Fibroblast of skin of scalp (primary cell): ENCODE measurements at places on chromosomes 3 and 15.
A peak's percentile ranks its signal among the peaks of the same experiment; 100 is the strongest.

- DNase-seq = no peak
Measured at GRCh38 chr15:31259562-31260252, 66.9 kb upstream of the KLF13 start.

DNA sequence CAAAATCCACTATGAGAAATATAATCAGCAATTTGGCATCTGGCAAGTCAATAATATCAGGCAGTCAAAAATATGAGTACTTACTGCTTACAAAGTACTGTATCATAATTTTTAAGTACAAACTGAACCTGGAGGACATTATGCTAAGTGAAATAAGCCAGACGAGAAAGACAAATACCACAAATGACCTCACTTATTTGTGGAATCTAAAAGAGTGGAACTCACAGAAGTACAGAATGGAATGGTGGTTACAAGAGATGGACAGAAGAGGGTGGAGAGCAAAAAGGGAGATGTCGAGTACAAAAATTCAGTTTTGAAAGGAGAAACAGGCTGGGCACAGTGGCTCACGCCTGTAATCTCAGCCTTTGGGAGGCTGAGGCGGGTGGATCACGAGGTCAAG is 12.4 kb downstream of the PCYT1A start:
- peak; percentile 20 for DNase-seq

DNA sequence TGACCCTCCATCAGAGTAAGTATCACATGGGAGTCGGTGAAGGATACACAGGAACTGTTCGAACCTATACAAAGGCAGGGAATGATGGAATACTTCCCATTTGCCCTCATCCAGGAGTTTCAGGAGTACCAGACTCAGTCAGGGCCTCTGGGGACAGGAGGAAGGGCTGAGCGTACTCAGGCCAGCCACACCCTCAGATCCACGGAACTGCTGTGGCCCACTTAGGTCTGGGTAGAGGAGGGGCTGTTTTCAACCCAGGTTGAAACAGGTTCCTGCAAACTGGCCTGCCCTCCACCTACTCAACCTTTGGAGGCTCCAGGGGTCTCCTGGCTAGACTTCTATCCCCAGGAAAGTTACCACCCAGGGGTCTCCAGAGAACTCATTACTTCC is 6.7 kb upstream of the IGDCC3 start:
- DNase-seq = no peak

DNA sequence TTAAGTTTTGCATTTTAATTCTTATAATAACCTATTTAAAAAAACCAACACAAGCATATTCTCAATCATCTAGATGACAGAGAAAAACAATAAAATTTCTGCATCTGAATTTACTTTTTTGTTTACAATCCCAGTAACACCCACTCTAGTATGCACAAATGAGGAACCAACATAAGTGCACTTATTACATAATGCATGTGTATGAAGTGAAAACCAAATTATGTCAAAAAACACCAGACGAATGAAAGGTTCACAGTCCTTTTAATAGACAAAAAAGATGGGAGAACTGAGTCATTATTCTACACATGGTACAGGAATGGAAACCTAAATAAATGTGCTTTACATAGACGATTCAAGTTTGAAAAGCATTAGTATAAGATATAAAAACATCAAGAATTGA is 91.7 kb downstream of the NR1I2 start:
- no peak for DNase-seq

GRCh38 chr3:88301273-88301995 is 151.7 kb downstream of the C3orf38 start:
- no peak for DNase-seq

DNA sequence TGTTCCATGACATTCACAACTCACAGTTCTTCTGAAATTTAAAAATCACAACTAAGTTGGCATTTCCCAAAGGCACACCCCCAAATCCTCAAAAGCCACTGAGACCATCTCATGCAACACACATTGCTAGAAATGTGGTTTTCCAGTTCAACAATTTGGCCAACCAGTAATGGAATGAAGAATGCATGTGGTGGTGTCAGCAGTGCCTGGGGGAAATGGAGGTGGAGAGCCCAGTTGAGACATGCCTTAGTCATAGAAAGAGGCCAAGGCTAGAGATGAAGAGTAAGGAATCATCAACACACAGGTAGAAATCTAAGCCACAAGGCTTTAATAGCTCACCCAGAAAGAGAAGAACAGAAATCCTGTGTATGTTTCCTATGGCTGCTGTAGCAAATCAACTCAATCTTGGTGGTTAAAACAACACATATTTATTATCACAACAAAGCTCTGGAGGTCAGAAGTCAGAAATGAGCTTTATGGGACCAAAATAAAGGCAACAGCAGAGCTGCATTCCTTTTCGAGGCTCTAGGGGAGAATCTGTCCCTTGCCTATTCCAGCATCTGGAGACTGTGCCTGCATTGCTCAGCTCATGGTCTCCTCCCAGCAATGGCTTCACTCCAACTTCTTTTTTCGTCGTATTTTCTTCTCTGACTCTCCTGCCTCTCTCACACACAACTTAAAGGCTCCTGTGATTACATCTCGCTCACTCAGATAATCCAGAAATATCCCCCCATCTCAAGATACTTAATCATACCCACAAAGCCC is 54.0 kb downstream of the SNTN start:
- DNase-seq = peak; percentile 54

DNA sequence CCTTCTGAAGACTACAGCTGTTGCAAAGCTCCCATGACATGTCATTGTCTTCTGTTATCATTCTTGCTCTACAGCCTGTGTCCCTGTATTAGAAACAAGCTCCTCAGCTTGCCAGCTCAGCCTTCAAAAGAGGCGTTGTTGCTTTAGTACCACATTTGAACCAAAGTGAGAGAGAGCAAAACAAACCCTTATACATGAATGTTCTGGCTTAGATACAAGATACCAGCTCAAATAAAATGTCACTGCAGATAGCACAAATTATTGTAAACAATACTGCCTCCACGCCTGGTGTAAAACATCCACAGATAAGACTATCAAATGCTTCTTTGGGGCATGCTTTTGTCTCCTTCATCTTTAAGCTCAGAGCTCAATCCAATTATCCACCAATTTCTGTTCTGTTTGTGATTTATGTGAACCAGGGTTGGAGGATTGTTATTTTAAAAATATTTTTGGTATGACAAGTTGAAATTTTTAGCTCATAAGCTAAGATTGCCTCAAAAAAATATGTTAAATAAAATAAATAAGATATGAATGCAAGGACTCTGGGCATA is 403.6 kb upstream of the CDIN1 start:
- DNase-seq = peak; percentile 84

GRCh38 chr15:31136607-31137328 is 35.2 kb upstream of the TRPM1 start:
- no peak for DNase-seq

- DNase-seq = peak; percentile 68
Measured at GRCh38 chr3:40546816-40547215, 22.1 kb downstream of the ZNF621 start.

DNA sequence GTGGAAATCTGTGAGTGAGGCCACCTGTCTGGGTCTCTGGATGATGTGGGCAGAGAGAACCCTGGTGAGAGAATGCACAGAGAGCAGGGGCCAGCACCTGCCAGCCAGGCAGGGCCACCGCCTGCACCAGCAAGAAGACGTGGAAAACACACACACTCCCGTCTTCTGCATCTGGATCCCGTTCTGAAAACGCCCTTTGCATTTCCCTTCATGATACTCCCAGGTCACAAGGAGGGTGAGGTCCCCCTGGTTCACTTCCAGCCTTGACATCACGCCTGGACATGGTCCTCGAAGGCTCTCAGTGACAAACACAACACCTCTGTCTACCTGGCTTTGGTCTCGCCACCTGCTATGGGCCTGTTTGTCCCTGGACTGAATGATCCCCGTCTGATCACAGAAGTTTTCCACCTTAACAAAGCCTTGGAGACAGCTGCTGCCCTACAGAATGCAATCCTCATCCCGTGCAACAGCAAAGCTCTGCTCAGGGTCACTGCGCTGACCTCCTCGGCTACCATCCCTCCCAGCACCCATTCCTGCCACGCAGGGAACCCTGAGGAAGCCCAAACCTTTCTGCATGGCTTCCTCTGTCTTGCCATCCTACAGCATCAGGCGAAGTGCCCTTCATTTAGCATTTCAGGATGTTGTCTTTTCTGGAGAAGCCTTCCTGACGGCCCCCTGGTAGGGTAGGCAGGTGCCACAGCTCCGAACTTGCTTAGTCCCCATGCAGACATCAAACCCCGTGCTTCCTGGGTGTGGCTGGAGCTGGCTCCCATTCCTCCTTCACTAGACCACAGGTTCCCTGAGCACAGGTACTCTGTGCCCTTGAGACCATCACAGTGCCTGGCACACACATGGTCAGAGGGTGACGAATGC is 122.5 kb downstream of the ATP10A start:
- DNase-seq = no peak

GRCh38 chr3:134441821-134442220 is 44.0 kb downstream of the ANAPC13 start:
- DNase-seq = no peak

DNA sequence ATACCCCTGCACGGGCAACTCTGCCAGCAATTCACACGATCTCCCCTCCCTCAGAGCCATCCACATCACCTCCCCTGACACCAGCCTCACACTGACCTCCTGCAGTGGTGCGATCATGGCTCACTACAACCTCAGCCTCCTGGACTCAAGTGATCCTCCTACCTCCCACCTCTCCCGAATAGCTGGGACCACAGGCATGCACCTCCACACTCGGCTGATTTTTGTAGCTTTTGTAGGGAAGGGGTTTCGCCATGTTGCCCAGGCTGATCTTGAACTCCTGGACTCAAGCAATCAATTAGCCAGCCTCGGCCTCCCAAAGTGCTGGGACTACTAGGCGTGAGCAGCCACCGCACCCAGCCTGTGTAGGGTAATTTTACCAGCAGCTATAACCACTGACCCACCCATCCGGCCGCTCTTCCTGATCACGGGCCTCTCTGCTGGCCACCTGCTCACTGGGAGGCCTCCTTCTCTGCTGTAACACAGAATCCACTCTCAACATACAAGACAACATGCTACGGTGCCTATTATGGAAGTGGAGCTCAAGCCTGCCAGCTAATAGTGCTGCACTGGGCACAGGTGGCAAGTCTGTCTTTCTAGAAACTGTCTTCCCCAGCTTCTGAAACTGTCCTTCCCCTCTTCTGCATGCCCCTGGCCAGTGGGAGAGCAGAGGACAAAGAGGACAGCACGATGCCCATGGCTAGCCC is 4.6 kb downstream of the GP9 start:
- no peak for DNase-seq

DNA sequence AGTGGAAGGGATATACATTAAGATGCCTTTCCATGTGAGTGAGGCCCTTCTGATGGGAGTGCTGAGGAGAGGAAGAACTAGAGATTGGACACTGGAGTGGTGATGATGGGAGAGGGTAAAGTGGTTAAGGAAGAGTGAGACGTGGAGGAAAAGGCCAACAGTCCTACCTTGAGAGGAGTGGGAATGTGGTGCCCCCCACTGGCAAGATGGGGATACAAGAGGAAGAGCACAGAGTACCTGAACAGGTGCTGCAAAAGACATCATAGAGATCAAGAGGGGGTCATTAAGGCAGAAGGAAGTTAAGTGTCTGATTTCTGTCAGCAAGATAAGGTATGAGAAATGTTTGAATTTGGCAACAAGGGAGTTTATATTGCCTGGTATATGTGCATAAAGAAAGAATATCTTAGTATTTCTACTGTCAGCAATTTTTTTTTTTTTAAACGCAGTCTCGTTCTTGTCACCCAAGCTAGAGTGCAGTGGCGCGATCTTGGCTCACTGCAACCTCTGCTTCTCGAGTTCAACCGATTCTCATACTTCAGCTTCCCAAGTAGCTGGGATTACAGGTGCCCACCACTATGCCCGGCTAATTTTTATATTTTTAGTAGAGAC is 34.0 kb downstream of the ARIH2 start:
- no peak for DNase-seq

GRCh38 chr3:195032106-195032759 is 238.7 kb downstream of the XXYLT1 start:
- DNase-seq = no peak

DNA sequence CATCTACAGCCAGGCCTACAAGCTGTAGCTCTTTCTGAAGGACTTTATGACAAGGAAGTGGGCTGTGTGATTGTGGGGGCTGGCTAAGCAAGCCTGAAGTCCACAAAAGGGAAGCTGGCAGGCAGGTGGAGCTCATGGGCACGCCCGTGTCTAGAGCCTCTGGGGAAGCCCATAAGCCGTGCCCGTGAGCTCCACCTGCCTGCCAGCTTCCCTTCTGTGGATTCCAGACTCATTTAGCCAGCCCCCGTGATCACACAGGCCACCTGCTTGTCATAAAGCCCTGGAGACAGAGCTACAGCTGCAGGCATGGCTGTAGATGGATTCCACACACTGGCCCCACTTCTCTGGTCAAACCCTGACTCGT is 15.2 kb downstream of the EFCC1 start:
- no peak for DNase-seq

DNA sequence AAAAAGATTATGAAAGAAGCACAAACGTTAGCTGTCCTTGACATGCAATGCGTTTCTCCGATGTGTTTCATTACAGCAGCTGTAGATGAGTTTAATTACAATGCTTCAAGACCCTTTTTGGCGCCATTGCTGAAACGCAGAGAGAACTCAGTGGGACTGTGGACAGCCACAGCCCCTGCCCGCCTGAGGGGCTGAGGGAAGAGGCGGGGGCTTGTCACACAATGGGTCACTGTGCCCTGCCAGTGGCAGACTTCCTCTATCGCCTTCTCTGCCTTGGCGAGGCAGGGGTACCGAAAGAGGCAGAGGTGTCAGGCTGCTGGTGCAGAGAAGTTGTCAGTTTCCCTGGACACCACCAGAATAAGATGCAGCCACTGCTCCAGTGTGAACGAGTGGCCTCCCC is 252.0 kb downstream of the NR2F2 start:
- no peak for DNase-seq

GRCh38 chr3:190886945-190887344 is 24.5 kb upstream of the GMNC start:
- no peak for DNase-seq

DNA sequence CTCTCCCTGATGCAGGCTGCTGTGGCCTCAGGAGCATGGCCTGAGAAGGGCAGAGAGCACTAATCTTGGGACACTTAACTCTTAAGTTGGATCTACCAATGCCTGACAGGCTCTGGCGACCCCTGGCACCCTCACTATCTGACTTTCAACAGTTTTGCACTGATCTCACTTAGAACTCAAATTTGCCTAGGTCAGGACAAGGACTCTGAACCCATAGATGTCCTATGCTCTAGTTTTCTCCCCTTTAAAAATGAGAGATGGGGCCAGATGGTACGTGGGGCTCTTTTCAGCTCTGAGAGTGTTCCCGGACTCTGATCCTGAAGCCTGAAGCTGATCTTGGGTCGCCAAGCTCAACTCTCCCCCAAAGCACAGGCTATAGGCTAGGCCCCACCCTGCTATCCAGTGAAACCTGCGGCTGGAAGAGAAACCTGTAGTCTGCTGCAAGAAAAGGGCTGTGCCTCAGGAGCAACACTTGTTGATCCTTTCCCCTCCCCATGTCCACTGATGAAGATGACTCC is 65.7 kb downstream of the RPL39L start:
- no peak for DNase-seq

GRCh38 chr3:22490747-22491146 is 712.4 kb upstream of the UBE2E2 start:
- no peak for DNase-seq
